ENCODE measurements at places on chromosomes 4 and X.

DNA sequence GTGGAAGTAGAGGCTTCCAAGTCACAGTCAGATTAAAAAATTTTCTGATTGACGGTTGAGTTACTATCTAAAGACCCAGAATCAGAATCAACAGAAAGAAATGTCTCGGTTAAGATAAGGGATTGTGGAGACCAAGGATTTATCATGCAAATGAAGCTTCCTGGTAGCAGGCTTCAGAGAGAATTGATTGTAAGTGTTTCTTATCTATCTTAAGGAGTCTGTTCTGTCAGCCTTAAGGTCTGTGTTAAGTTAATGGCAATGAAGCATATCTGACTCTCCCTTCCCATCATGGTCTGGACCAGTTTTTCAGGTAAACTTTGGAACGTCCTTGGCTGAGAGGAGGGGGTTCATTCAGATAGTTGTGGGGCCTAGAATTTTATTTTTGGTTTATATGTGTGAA is 780.2 kb downstream of the FAM133A start:
- no peak for DNase-seq

DNA sequence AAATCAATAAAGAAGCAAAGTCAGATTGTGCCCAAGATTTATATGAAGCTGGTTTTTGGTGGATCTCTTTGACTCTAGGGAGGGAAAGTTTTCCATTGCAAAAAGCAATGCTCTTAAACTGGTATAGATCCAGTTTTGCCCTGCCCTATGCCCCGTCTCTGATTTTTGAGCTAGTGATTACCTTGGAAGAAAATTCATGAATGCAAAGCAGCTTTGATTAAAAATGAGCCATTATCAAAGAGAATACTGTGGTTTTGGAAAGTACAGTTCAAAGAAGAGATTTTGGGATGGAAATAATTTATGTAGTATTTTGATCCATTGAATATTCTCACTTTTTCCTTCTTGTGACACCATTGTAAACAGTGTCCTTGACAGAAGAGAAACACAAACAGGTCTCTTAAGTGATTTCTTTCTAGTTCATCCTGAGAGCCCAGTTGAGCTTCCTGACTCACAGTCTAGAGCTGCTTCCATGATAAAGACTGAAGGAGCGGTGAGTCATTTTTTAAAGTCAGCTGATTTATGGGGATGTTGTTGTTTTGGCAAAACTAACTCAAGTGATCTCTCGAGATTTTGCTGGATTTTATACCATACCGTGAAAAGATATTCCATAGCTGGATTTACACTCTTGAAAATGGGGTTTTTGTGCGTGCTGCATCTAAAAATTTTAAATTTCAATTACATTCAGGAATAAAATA is 76.7 kb downstream of the AFF1 start:
- no peak for DNase-seq

DNA sequence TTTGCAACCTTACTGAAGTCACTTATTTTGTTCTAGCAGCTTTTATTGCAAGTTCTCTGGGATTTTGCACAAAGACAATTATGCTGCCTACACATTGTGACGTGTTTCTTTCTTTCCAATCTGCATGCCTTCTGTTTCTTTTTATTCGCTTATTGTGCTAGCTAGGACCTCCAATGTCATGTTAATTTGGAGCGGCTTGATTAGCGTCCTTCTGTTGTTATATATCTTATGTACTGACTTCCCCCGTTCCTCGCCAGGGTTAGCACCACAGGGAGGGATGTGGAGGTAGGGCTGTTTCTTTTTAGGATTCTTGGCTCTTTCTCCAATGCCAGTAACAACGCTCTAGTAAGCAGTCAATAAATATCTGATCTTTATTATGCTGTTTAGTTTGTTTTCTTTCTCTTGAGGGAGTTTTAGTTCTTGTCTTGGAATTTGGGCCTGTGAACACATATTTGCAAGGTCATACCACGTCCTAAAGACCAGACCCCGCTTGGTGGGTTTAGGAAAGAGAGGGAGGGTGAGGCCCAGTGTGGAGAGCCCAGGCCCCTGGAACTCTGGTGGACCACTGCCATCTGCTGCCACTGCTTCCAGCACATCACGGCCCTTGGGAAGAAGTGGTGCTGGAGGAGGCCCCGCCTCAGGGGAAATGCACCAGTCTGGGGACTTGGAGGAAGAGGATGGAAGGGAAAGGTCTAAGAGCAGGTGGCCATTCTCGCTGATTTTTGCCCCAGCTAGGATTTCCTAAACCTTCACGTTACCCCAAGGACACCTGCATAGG is 129.1 kb downstream of the TRIML1 start:
- no peak for DNase-seq

GRCh38 chr4:8651661-8652180 is 59.2 kb downstream of the CPZ start:
- no peak for DNase-seq

DNA sequence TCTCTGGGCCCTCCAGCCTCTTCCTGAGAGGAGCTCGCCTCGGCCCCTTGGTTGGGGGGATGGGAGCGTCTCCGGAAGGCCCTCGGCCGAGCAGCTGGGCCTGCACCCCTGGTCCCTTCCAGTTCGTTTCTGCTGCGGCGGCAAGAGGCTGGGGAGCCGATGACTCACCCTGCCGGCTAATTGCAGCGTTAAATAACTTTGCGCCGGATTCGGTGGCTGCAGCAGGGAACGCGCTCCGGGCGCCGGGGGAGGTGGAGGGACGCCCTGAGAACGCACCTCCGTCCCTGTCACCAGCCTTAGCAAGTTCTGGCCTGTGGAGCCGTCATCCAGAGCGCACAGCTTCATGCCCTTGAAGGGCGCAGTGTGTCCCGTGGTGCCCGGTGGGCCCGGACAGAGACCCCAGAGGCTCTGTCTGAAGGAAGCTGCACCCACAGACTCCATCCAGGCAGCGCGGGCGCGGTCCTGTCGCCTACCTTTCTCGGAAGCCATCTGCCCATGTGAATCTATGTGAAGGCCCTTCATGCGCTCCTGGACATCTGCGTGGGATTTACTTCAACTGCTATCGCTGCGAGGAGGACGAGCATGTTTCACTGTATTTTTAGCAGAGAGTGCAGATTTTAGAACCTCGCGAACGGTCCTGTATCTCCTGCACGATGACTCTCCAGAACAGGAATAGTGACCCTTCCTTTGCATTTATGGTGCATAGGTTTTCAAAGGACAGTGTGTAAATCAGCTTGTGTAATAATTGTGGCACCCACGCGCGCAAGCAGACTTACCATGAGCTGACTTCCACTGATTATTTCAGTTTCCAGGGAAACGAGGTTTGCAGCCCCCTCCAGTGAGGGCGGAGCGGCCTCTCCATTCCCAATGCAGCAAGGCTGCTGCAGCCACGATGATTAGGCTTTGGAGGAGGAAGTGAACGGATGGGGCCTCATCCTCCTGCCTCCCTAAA is 1.7 kb upstream of the TMEM271 start:
- DNase-seq, result peak; percentile 48

- no peak for DNase-seq
Observed at GRCh38 chr4:152633118-152633517, 46.7 kb downstream of the TMEM154 start.

GRCh38 chr4:40685300-40685699 is 55.6 kb upstream of the RBM47 start:
- DNase-seq, result no peak

- peak; percentile 24 for DNase-seq
Observed at GRCh38 chr4:55409468-55410171, 13.9 kb downstream of the TMEM165 start.

DNA sequence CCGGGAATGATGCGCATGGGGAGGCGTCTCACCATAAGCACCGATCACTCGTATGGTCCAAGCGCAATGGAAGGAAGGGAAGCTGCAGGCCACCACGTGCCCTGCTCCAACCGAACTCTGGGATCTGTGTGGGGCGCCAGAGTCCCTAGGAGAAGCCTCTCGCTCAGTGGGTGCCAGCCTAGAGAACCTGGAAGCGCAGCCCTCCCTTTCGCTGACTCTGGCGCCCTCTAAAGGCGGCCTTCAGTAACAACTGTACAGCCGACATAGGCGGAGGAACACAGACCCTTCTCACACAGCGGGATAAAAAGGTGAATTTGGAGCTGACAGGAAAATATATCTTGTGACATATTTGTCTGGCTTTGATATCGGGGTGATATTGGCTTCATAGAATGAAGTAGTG is 76.0 kb downstream of the INTS6L start:
- DNase-seq, result peak; percentile 35

DNA sequence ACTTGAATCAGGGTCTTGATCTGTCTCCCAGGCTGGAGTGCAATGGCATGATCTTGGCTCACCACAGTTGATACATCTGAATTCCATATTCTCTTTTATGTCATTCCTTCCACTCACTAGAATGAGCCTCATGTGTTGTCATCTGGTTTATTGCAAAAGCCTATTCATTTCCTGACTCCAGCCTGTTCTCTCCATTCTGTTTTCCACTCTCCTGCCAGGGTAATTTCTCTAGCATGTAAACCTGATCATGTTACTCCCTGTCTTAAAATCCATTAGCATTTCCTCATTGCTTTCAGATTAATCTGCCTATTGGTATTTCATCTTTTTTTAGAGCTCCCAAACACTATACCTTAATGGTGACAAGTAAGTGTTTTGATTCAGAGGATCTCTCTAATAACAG is 4.3 kb upstream of the DDX60L start:
- no peak for DNase-seq

GRCh38 chrX:27622883-27623282 is 32.7 kb downstream of the DCAF8L2 start:
- no peak for DNase-seq

DNA sequence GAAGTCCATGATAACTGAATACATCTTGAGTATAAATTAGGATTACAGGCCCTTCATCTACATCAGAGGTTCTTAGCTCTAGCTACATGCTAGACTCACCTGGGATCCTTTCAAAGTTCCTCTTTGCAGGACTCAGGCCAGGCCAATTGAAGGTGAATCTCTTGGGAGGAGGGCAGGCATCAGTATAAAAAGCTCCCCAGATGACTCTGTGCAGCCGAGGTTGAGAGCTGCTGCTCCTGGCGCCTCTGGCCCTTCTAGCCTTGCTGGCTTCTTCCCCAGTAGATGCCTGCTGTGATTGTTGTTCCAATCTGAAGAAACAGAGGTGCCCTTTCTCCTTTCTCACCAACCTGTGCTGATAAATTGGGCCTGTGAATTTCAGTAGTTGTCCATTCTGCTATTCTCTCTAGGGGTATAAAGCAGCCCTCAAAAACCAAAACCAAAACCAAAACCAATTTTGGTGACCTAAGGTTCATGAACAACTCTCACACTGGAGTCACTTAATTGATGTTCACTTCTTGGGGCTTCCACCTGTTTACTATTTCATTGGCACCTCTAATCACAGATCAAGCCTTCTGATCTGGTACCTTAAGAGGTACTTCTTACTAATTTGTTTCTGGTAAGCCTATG is 78.7 kb downstream of the SUPT20HL2 start:
- peak; percentile 28 for DNase-seq

DNA sequence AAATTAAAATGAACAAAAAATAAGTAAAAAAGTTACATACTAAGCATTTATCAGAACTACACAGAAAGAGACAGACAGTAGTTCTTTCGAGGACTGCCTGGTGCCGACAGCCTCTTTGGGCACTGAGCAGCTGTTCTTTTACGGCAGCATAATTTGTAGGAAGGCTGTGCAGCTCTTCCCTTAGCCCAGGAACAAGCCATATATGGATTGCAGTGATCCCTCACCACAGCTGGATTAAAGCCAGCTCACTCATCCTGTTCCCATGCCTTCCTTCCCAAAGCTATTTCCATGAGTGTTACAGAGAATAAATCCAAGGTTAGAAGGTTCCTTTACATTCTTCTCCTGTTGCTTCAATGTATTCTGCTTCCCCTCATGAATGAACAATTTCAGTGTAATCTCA is 71.7 kb downstream of the DDX60L start:
- no peak for DNase-seq

GRCh38 chr4:84407554-84408407 is 91.3 kb downstream of the NKX6-1 start:
- DNase-seq, result no peak

GRCh38 chrX:72316408-72317110 is 10.8 kb upstream of the CITED1 start:
- no peak for DNase-seq

DNA sequence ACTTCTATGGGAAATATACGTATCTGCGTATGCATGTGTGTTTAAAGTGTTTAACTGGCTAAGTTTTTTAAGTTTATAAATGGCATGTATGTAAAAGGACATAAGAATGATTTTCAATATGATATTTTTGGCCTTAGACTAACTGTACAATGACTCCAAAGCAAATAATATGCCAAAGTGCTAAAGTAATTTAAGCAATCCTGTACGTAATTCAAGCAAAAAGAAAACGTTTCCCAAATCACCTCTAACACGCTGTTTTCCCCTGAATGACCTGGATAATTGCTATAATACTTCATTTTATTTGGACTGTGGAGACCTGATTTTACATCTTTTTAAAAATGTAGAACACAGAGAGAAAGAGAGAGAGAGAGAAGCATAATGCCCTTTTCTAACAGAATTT is 183.0 kb upstream of the HAND2 start:
- DNase-seq, result no peak

- DNase-seq, result peak; percentile 7
Observed at GRCh38 chr4:167021545-167022155, 212.6 kb downstream of the SPOCK3 start.

DNA sequence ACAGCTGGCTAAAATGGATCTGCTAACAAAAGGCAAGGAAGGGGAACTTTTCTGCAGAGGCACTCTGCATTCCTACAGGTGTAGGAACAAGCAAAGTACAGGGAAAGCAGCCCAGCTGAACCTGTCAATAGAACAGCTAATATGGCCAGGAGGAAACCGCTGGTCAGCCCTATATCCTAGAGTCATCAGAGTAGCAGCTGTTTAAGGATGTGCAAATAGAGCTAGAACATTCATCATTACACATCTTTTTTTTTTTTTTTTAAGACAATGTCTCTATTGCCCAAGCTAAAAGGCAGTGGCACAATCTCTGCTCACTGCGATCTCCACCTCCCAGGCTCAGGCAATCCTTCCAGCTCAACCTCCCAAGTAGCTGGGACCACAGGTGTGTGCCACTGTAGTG is 163.0 kb downstream of the BTC start:
- no peak for DNase-seq

DNA sequence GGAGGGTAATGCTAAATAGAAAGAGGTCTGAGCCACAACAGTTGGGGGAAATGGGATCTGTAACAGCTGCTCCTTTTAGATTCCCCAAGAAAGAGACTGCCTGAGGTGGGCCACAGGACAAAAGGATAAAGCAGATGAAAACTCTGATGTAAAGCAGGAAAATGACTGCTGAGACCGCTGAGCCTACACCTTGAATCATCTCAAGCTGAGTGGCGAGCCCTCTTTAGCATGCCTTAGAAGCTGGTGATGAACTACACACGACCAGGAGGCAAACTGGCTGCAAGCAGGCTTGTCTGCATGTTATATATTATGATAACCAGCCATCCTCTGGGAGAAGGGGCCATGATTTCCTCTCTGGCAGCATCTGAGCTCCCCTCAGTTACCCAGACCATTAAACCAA is 88.4 kb downstream of the TTC29 start:
- DNase-seq, result no peak

- no peak for DNase-seq
Observed at GRCh38 chr4:27142841-27143240, 282.2 kb downstream of the STIM2 start.

DNA sequence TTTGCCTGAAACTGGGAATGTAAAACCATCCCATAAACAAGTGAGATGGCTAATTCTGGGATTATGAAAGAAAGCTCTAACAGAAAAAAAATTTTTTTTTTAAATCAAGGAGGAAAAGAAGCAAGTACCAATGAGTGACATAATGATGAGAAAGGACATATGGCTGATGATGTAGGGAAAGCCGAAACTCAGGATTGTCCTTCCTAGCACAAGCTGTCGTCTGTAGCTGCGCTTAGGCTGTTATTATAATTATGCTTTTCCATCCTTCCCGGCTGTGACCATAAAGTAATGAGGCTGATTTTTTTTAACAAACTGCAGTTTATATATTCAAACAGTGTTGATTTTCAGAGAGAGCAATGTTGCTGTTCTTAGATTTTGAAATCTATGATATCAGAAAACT is 209.8 kb upstream of the NOCT start:
- DNase-seq, result no peak
